ENCODE measurements at places on chromosomes 1 and 21.

DNA sequence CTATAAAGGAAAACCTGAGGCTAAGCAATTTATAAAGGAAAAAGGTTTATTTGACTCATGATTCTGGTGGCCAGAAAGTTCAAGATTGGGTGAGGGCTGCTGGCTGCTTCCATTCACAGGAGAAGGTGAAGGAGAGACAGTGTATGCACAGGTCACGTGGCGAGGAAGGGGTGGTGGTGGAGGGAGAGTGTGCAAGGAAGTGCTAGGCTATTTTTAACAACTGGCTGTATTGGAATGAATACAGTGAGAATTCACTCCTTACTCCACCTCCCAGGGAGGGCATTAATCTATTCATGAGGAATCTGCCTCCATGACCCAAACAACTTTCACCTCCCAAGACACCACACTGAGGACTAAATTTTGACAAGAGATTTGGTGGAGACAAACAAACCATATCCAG lies 51.0 kb downstream of the SYDE2 start:
- no peak for DNase-seq

- DNase-seq = no peak
Measured at GRCh38 chr1:114109981-114110380, 43.7 kb downstream of the SYT6 start.

- no peak for DNase-seq
Measured at GRCh38 chr1:61013189-61013945, 69.0 kb upstream of the NFIA start.

DNA sequence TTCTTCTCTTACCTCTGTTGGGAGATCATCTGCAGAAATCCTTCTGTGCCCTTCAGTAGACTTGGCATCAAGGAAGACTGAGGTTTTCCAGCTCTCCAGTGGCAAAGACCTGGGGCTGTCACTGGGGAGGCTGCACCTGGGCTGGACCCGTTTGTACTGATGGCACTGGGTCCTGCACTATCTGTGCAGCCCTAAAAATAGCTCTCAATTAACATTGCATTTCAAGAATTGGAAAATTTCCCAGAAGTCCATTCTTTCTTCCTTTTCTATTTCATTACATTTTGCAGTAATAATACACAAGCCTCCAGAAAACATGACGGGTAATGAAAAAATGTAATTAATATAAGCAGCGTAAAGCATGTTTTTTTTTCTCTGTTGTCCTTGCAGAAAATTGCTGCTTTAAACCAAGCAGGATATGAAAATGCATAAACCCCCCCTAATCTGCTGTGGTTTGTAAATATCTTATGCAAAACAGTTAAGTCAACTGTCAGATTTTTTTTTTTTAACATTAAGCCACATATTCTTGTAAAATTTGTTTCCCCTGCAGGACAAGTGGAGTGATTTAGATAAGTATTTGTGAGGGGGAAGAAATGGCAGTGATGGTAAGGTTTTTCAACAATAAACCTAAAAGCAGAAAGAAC lies 64.9 kb downstream of the LMO4 start:
- DNase-seq = no peak

DNA sequence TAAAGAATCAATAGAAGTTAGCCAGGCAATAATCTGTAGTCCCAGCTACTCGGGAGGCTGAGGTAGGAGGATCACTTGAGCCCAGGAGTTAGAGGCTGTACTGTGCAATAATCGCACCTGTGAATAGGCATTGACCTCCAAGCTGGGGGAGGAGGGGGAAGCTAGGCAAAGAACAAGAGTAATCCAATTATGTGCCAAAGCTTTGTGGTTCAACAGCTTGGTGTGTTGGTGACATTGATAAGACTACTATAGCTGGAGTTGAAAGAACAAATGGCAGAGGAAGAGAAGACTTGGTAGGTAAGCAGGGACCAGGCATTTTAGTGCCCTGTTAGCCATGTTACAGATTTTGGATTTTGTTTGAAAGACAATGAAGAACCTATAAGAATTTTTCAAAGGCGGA lies 2.1 kb upstream of the TMCO2 start:
- no peak for DNase-seq

DNA sequence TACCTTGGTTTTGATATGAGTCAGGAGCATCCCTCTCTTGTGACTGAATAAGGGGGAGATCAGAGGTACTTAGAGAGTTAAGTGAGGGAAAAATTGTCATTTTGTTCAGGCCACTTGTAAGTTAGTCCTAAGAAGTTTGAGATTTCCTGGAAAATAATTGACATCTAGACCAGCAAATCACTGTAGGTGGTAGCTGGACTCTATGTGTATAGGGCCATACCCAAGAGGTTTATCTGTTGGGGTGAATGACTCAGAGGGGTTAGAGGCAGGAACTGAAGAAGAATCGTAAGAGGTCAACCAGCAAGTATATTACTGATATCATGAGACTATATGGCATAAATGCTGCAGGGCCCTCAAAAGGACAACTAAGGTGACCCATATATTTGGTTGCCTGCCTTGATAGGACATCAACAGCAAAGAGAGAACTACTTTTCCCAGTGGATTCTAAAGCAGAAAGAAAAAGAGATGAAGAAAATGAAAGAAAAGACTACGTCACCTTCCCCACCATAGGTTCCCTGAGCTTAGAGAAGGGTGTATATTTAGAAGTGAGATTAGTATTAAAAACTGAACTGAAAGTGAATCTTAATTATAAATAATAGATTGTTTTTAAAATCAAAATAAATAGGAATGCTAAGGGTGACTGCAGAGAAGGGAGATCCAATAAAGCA lies 8.0 kb upstream of the RNPC3 start:
- DNase-seq = no peak

GRCh38 chr1:208268541-208269337 lies 24.6 kb upstream of the PLXNA2 start:
- DNase-seq = no peak

DNA sequence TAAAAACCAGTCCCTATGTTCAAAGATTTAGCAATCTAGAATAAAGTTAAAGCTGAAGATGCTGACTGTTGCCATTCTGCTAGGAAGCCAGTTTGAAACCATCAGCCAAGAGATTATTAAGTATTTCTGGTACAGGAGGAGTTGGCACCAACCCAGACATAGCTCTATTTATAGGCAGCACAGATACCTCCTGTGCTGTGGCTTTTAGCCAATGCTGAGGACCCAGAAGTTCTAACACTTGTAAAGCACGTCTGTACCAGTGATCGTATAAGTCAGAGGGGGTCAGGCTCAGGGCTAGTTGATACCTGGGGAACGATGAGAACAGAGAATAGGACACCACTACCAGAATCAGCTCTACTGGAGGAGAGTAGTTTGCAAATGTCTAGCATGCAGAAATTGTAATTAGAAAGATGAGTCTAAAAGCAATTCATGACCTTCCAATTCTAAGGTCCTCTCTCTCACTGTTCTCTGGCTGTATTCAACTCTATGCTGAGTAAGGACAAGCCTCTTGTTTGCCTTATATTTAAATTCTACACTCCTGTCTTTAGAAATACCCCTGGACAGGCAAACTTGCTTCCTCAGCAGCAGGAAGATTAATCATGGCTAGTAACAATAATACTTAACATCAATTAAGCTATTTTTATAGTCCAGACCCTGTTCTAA lies 96.8 kb upstream of the PALMD start:
- no peak for DNase-seq

DNA sequence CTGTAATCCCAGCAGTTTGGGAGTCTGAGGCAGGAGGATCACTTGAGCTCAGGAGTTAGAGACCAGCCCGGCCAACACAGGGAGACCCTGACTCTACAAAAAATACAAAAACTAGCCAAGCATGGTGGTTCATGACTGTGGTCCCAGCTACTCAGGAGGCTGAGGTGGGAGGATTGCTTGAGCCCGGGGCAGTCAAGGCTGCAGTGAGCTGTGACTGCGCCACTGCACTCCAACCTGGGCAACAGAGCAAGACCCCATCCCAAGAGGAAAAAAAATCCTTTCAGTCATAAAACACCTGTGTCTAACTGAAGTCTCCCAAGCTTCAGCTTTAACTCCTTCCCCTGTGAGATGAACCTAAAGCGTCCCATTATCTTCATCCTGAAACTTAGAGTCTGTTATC lies 33.1 kb upstream of the GOLT1A start:
- no peak for DNase-seq

GRCh38 chr1:36728846-36729245 lies 246.1 kb upstream of the CSF3R start:
- no peak for DNase-seq

GRCh38 chr21:43187715-43188114 lies 18.9 kb downstream of the CRYAA start:
- DNase-seq = no peak

DNA sequence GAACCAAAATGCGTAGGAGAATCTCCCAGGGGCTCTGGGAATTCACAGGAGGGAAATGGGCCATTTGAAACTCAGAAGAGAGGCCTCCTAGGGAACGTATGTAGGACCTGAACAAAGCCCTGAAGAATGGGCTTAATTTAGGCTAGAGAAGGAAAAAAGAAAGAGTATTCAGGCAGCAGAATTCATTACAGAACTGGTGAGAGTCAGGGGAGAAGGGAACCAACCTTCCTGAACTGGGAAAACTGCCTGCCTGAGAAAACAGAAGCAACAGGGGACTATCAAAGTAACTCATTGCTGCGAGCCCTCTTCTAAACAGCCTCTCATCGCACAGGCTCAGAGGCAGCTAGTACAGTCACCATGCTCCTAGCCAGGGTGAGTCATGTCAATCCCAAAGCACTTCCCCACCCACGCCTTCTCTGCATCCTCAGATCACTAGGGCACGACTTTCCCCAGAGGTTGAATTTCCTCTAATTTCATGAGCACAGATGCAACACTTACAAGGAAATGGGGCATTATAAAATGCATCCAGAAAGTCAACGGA lies 98.1 kb downstream of the ADSS2 start:
- DNase-seq = no peak

DNA sequence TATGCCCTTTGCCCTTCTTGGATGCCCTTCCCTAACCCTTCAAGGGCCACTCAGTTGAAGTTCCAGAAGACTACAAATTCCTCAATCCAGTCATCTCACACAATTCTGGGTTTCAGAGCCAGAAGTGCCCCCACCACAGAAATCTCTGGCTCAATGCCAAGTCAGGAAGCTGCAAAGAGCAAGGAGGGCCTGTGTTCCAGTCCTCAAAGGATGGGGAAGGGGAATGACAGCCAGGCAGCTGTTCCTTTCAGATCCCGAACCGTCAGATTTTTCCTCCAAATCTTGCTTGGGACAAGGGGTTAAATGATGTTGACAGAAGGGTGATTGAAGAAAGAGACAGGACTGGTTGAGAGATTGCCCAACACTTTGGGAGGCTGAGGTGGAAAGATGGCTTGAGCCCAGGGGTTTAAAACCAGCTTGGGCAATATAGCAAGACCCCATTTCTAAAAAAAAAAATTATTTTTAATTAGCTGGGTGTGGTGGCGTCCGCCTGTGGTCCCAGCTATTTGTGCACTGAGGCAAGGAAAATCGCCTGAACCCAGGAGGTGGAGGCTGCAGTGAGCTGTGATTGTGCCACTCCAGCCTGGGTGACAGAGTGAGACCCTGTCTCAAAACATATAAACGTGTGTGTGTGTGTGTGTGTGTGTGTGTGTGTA lies 716 bp upstream of the HPDL start:
- no peak for DNase-seq

- DNase-seq = no peak
Measured at GRCh38 chr1:60893136-60893930, 189.0 kb upstream of the NFIA start.

DNA sequence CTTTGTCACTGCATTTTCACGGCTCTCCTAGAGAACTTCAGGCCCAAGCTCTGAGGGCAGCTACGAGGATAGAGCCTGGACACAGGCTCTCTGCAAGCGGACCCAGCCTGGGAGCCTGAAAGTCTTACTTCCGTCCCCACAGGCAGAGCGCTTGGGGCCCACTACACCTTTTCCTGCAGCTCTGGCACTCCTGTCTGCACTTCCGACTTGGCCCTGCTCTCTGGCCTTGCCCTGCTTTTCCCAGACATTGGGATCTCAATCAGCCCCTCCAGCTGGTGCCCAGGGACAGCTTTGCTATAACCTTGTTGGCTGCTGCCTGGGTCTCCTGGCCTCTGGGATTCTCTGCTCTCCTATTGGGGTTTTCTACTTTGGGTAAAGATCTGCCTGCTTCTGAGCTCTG lies 27.6 kb downstream of the WNT4 start:
- DNase-seq = no peak

GRCh38 chr1:73778471-73778870 lies 419.5 kb downstream of the LRRIQ3 start:
- no peak for DNase-seq

DNA sequence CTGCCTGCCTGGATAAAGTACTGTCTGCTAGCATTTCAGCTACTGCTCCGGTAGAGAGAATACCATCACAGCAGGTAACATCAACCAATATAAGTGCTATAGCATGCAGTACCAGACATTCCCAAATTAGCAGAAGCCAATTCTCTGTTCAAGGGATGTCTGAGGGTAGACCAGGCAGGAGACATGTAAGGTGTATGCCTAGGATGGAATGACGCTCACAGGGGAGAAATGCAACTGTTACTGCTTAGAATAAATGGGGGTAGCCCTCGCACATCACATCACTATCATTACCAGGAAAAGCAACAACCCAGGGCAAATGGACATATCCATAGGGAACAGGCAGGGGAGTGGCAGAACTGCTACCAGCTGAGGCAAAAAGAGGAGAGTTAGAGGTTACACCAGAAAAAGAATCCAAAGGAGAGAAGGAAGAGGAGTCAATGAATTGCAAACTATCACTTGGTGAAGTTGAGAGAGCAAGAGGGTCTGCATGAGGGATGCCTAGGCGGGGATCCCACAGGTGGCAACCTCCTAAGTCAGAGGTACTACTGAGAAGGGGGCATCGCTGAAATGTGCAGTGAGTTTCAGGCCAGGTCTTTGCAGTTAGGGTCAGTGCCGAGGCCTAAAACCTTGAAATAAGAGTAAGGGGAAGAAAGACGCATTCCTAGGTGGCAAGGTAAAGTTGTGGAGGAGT lies 1.1 kb downstream of the UBE2Q1 start:
- DNase-seq = no peak

GRCh38 chr21:31442339-31442738 lies 98.3 kb upstream of the TIAM1 start:
- DNase-seq = no peak

DNA sequence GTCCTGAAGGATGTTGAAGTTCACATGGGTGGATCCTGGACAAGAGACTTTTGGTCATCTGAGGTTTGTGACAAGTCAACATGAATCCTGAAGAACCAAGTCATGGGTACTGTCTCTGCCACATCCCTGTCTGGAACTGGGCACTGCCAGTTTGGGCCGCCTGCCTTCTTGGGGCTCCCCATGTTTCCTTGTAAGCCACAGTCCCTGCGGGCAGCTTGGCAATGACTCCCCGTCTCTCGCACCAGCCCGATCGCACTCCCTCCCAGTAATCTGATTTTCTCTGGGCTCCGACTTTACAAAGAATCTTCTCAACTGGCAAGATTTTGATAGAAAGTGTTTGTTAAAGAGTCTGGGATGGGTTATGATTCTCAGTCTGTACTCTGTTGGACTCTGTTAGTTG lies 80.4 kb downstream of the DDX20 start:
- DNase-seq = no peak

DNA sequence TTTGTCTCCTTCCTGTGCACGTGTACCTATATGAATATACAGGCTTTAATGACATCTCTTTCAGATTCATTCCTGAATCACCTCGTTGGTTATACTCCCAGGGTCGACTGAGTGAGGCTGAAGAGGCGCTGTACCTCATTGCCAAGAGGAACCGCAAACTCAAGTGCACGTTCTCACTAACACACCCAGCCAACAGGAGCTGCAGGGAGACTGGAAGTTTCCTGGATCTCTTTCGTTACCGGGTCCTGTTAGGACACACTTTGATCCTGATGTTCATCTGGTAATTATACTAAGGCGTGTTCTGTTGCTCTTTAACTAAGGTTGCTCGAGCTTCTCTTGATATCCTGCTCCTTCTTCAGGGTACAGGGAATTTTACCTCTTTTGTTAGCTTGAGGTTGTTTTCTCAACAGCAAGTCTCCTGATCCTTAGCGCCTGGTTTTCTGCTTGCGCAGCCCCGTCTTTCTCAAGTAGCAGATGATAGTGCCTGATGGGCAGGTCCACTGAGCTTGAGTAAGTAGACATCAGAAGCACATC lies 55.1 kb downstream of the SLC22A15 start:
- no peak for DNase-seq

All from immature natural killer cell (primary cell).